NCI-H82 (cell line): ENCODE measurements at places on chromosomes 13 and 19.

- DNase-seq = no peak
These were observed 18.4 kb upstream of the RUBCNL start for GRCh38 chr13:46405457-46405856.

- DNase-seq = no peak
These were observed 88.8 kb downstream of the MBNL2 start for GRCh38 chr13:97310809-97311436.

GRCh38 chr19:23986623-23987022 is 71.9 kb downstream of the ZNF726 start:
- DNase-seq = no peak

DNA sequence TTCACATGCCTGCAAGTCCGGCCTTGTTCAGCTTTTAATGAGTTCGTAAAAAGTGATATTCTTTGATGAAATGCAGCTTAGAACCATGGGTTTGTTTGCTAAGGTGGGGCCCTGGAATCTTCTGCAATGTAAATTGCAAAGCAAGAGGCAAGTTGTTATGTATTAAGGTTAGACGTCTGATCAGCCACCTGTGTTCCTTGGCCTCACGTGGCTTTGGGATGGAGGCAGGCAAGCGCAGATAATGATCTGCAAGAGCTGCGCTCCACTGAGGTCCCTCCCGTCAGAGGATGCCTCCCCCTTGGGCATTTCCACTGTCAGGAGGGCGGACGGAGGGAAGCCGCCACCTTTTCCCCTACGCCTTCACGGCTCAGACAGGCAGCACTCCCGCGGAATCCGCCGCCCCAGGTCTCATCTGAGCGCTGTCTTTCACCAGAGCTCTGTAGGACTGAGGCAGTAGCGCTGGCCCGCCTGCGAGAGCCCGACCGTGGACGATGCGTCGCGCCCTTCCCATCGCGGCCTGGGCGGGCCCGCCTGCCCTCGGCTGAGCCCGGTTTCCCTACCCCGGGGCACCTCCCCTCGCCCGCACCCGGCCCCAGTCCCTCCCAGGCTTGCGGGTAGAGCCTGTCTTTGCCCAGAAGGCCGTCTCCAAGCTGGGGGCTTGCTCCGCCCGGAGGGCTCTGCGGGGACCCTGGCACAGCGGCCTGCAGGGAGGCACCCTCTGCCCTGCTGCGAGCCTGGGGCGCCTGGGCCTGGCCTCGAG is 110.9 kb downstream of the CRYL1 start:
- no peak for DNase-seq

DNA sequence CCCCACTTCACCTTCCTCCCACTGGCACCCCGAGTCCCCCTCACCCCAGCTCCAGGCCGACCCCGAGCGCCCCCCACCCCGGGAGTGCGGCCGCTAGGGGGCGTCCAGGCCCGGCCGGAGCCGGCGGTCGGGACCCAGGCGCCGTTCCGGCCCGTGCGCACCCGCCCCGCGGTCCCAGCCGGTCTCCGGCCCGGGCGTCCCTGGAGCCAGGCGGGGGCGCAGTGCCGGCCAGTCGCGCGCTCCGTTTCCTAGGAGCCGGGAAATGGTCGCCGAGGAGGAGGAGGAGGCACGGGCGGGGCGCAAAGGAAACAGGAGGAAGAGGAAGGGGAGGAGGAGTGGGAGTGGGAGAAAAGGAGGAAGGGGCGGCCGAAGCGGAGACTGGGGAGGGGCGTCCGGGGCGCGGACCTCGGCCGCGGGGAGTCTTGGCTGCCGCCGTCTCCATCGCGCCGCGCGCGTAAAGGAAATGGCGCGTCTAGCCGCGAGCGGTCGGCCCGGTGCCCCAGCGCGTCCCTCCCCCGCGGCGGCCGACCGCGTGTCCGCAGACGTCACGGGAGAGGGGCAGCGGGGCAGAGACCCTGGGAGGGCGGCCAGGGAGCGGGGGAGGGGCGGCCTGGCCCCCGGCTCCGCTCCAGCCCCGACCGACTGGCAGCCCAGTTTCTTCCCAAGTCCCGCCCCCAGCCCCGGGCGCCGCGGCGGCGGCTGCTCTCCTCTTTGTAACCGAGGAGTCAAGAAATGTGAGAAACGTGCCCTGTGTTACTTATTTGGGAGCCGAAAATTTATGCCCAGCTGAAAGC is 1.1 kb upstream of the KCTD15 start:
- DNase-seq = peak; percentile 88

- no peak for DNase-seq
These were observed 15.3 kb upstream of the ARHGEF18 start for GRCh38 chr19:7333198-7334118.

DNA sequence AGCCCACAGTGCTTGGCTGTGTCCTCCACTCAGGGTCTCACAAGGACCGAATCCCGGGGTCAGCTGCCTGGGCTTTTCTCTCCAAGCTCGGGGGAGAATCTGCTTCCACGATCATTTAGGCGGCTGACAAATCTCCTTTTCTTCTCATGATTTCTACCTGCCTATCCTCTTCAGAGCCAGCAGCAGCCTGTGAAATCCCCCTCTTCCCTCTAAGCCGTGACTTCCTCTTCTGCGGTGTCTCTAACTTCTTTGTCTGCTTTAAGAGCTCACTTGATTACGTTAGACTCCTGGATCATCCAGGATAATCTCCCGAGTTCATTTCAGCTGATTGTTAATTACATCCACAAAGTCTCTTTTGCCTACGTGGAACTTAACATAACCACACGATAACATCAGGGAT is 22.5 kb upstream of the ZNF845 start:
- DNase-seq = peak; percentile 75
